ENCODE measurements at places on chromosomes 7 and 10.

- no peak for DNase-seq
Measured at GRCh38 chr10:89946106-89946505, 244.7 kb downstream of the KIF20B start.

- no peak for DNase-seq
Measured at GRCh38 chr10:44385026-44385695, at the start of gene CXCL12. Gene CXCL12, minus strand, starts transcription at chr10:44385097. Its CDS starts 92 bp downstream, at chr10:44385005.

GRCh38 chr7:33612442-33612841, 292.9 kb upstream of the BMPER start:
- DNase-seq, result no peak

GRCh38 chr10:115659616-115660015, 566.5 kb downstream of the ATRNL1 start:
- DNase-seq, result no peak

DNA sequence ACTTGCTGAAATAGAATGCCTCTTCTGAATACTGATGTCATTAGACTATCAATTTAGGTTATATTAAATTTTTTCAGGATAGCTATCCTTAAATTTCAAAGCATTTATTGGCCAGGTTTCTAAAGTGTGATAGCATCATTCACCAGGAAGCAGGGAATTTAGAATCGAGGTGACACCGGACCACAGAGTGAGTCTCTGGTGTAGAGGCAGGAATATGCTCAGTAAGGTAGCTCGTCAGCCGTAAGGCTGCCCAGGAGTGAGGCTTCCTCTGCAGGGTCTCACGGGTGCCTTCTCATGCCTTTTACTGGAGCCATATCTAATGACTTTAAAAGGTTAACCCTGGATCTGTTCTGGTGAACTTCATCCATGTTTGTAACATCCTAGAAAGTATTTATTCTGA, 170.8 kb upstream of the KLF14 start:
- DNase-seq, result no peak

DNA sequence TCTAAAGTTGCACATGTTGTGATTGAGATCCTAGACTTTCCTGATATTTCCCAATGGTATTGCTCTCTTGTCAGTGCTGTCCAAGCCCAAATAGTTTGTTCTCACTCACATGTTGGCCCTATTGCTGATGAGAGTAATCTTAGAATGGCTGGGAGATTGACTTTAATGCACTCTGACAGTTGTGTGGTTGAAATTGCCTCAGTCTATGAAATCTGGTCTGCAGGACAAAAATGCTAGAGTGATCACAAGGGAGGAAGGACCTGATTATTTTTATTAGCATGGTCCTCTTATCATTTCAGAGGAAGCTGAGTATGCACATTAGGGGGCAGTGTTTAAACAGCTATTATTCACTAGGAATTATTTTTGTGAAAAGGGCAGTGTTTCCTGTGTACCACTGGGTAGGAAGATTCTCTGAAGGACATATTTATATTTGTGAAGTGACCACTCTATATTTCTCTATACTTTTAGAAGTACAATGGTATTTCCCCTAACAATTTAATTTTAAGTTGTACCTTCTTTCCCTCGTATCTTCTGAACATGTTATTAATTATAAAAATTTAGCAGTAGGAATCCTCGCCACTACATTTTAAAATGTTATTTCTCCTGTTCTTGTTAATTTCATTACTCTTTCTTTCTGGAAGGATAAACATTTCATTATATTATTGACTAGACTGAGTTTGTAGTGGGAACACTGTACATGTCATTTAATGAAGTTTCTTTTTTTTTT, 64.4 kb downstream of the SUGCT start:
- DNase-seq, result no peak

DNA sequence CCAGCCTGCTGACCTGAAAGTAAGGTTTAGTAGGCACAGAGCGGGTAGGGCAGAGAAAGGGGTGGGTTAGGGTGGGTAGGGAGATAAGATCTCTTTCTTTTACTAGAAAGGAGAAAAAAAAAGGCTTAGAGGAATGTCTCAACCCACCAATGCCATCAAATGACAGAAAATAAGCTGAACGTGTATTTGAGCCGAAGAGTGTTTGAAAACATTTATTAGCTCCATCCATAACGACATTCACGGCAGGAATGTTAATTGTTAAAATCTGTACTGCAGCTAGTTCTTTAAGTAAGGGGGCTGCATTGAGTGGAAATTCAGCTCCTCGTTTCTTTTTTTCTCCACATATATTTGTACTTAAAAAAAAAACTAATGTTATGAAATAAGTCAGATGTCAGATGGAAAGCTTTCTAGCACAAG, 63.7 kb upstream of the ARID5B start:
- DNase-seq, result no peak

GRCh38 chr7:137694405-137694804, 152.4 kb downstream of the DGKI start:
- DNase-seq, result no peak

DNA sequence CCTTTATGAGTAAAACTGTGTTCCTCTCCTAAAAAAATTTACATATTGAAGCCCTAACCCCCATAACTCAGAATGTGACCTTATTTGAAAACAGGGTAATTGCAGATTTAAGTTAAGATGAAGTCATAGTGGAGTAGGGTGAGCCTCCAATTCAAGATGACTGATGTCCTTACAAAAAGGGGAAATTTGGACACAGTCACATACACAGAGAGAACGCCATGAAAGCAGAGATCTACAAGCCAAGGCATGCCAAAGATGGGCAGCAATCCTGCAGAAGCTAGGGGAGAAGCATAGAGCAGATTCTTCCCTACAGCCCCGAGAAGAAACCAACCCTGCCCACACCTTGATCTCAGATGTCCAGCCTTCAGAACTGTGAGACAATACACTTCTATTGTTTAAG, 23.8 kb upstream of the ADD3 start:
- DNase-seq, result no peak

- no peak for DNase-seq
Measured at GRCh38 chr10:103533827-103534226, 40.3 kb downstream of the NEURL1 start.

- DNase-seq, result no peak
Measured at GRCh38 chr7:148915211-148915610, 31.1 kb upstream of the EZH2 start.

GRCh38 chr10:62708569-62708968, 96.0 kb upstream of the ADO start:
- DNase-seq, result no peak

GRCh38 chr7:38535073-38535472, 96.1 kb downstream of the AMPH start:
- DNase-seq, result no peak

DNA sequence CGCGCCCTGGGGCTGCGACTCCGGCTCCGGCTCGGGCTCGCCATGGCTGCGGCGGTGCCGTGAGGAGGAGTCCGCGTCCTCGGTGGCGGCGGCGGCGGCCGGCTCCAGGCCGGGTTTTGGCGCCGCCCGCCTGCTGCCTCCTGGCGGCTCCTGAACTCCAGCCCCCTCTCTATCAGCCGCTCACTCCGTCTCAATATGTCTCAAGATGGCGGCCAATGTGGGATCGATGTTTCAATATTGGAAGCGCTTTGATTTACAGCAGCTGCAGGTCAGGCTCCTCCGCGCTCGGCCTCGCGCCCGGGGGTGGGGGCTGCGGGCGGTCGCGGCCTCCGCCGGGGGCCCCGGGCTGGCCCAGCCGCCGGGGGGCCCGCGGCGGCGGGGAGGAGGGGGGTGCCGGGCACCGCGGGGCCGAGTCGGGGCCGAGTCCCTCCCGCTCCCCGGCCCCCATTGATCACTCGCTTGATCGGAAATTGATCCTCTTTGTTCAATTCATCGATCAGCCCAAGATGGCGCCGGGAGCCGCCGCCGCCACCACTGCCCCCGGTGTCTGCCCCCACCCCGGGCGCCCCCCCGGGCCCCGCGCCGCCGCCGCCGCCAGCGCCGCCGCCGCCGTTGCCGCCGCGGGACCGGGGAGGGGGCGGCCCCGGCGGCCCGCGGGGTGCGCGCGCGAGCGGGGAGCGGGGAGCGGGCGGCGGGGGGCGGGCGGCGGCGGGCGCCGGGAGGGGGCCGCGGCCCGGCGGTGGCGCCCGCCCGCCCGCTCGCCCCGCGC, 1.4 kb upstream of the CUX1 start:
- peak; percentile 52 for DNase-seq

DNA sequence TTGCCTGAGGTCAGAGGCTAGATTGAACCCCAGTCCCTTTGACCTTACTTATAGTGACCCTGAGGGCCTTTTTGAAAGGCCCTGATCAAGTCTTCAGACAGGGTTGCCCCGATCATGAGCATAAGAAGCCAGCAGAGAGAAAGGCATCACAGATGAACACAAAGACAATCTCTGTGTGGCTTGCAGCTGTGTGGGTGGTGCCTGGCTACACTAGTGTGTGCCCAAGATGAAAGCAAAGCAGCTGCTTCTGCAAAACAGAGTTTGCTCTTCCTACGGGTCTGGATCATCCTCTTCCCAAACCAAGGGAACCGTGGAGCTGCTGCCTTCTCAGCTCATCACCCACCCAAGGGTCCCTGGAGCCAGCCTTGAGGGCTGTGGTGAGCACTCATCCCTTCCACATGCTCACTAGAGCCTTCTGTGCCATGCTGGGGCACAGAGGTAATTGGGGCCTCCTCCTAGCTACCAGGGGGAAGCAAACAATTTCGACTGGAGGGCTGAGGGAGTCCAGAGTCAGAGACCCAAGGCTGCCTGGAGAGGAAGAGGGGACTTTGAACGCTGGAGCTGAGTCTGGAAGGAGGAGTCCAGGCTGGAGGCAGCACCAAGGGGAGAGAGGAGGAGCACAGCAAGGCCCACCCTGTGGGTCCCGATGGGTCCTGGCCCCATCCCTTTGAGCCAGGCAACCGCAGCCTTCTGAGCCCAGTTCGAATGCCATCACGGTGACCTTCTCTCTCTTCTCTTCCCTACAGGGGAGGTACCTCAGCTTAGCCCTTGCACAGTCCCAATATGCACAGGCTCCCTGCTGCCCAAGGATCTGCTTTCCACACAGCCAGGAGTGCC, 42.3 kb downstream of the ANTXRL start:
- no peak for DNase-seq

DNA sequence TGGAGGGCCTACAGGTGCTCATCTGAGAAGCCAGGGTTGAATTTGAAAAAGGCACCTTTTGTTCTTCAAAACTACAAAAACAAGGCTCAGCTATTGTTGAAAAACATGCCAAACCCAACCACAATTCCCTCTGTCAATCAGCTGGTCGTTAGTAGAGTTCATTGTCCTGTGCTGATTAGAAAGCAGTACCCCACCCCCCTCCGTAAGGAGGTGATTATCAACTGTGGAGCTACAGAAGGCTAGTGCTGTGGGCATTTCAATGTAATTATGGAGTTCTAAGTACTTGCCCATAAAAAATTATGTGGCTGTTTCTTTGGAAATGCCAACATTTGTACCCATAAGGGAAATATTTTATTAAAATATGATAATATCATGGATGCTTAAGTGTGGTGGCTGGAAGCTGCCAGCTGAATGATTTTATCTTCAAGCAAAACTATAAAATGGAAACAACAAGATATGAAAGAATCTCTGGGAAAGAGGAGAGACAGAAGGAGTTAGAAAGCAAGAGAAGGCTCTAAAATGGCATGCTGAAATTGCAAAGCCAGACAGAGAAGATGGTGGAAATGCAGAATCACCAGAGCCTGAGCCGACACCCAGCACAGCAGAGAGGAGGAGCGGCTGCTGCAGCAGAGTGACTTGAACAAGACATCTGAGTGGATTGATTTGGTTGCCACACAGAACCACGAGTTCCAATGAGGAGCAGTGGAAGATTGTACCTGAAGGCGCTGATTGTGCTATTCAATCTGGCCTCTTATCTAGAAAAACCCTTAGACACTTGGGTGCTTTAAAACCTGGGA, 179.5 kb upstream of the LRGUK start:
- DNase-seq, result no peak

DNA sequence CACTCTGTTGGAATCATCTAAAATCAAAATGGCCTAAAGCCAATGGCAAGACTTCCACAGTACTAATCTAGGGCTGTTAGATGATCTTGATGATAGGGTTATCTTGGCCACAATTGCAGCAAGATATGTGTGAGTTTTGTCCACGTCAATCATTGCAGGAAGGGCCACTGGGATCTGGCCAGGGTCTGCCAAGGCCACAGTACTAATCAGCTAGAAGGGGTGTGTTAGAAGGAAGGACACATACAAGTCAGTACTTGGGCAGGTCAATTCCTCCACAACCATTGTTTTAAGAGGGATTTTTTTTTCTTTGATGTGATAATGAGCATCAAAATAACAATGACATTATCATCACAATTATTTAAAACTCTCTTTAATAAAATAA, 1.6 kb downstream of the LMOD2 start:
- no peak for DNase-seq

DNA sequence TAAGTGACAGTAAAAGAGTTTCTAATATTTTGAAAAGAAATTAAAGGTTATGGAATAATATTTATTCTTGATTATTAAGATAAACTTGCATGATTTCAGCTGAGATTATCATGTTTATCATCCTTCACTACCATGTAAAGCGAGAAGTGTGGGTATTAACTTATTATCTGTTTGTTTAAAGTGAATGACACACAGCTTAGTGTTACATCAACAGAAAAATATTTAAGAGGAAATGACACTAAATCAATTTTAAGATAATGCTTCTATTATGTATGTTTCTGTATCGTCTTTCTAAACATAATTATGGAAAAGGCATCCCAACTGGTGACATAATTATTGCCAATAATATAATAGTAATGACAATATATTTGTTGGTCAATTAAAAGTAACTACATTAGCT, 213.1 kb downstream of the PCDH15 start:
- no peak for DNase-seq

GRCh38 chr7:2472739-2473138, 3.5 kb downstream of the GRIFIN start:
- no peak for DNase-seq

DNA sequence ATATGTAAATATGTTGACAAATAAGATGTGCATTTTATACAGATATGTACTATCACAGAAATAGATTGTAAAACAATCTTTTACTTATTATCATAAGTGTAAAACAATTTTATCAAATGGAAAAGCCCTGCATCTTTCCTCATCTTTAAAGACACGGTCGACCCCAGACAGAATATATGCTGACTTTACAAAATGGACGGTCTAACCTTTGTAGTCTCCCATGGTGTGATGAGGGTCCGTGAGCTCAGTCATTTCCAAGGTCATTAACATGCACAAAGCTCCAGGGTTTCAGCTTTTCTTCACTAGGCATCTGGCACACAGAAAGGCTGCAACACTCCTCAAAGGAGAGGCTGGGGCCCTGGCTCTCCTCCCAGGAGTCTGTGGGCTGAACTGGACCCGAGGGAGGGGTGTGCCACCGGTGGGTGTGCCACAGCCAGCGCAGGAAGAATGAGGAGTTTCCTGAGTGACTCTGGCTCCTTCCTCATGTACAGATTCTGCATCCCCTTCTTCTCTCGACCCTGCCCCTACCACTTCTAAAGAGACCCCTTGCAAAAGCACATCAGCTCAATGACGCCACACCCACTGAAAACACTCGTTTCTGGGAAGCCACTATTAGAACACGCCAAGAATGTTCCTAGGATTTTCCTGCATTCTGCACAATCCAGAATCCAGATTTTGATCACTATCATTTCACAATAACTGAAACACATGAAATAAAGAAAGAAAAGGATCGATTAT, 26.2 kb upstream of the ABLIM1 start:
- DNase-seq, result no peak

Data from iPS DF 19.7 (cell line).